ENCODE measurements at places on chromosomes 5 and 9.

DNA sequence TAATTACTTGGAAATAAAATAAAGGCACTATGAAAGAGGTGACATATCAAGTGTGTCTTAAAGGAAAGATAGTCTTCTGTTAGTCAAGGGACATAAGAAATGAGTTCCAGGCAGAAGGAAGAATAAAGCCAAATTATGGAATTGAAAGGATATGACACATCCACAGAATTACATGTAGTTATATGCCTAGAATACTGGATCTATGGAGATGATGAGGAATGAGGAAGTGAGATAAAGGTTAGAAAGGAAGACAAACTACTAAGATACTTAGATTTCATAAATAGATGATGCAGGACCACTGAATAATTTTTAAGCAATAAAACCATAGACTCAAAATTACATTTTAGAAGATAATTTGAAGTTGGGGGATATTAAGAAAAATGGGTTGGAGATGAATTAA, 609.8 kb downstream of the PTPRD start:
- no peak for DNase-seq

GRCh38 chr9:87249029-87249428, 248.6 kb upstream of the DAPK1 start:
- peak; percentile 91 for DNase-seq

DNA sequence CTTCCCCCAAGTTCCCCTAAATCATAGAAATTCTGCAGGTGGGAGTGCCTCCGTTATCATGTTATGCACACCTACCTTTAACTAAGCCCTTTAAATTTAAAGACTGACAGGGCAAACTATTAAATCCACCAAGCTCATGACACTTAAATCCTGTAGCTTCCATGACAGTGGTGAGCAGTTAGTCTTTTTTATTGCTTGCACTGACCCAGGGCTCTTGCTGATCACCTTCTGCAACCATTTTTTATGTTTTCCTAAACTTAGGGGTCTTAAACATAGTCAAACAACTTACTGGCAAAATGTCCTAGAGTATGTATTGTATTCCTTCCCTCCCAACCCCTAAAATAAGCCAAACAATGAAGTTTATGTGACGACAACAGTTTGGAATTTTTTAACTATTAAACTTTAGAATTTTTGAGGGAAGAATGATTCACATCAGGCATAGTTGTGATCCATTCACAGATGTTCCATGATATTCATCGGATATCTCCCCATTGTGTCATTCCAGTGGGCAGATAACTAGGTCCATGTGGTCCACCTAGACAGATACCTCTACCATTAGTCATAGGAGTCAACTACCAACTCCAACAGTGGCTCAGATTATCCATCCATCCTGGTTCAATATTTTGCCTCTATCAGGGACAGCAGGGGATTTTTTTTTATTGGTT, 283.1 kb downstream of the ADAMTS6 start:
- DNase-seq, result peak; percentile 100

GRCh38 chr5:108989761-108990392, 242.2 kb downstream of the FER start:
- peak; percentile 8 for DNase-seq

- DNase-seq, result no peak
These were observed 4.1 kb downstream of the CFAP95 start for GRCh38 chr9:69824499-69825252.

- DNase-seq, result peak; percentile 38
These were observed 97.8 kb downstream of the TSSK1B start for GRCh38 chr5:113336975-113337374.

GRCh38 chr5:102380174-102380573, 84.1 kb upstream of the SLCO4C1 start:
- no peak for DNase-seq

GRCh38 chr9:134495881-134496412, 145.7 kb upstream of the COL5A1 start:
- no peak for DNase-seq

DNA sequence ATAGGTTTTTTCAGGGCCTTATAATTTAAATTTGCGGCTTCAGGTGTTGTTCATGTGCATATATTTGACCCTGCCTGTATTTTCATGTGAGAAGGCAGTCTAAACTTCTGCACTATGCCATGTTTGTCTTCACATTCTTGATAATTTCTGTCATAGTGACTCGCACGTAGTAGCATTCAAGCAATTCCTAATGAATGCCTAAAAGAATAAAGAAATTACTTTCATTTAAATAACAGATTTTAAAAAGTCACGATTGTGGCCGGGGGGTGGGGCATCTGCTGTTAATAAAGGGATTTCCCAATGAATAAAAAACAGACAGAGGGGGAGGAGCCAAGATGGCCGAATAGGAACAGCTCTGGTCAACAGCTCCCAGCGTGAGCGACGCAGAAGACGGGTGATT, 318.0 kb downstream of the ADAMTS6 start:
- DNase-seq, result no peak

- no peak for DNase-seq
These were observed 48.4 kb downstream of the COX7C start for GRCh38 chr5:86665984-86666760.

DNA sequence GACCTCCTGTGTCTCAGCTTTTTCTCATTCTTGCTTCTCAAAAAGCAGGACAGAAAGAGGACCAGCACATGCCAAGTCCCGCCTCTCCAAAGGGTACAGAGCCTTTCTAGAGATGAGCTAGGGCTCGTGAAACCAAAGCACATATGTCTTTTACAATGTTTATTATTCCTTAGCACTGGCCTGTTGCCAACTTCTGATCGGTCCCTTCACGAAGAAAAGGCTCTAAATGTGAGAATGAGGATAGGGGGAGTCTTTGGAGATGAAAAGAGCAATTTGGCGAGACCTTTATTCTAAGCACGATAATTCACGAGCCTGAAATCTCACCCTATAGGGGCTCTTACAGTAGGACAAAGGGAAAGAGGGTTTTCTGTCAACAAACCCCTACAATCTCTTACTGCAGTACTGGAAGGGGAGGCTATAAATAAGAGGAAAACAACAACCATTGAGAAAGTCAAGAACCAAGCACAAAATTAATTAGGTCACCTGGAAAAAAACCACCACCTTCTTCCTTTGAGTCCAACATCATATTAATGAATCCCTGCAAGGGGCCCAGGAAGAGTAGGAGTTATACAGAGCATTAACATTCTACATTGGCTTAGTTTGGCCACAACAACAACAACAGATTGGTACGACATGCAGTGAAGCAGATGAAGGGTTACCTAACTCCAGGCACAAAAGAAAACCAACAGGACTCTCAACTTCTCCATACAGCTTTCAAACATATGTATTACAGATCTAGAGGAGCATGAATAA, 309.5 kb downstream of the PDE4D start:
- no peak for DNase-seq

- DNase-seq, result no peak
These were observed 47.2 kb downstream of the SECISBP2 start for GRCh38 chr9:89365532-89365912.

DNA sequence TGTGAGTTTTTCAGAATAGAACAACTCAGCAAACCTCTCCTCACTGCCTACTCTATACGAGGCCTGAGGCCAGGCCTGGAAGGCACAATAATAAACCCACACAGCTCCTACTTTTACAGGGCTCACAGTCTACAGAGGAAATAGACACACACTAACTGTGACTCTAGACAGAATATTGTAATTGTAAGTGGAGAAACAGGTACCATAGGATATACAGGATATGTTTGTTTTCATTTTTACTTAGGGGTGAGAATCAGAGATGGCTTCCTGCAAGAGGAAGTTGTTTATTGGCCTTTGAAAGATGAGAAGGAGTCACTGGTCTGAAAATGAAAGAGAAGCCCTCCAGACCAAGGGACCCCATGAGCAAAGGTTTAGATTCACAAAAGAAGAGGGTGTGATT, 35.8 kb upstream of the TGFBR1 start:
- no peak for DNase-seq

DNA sequence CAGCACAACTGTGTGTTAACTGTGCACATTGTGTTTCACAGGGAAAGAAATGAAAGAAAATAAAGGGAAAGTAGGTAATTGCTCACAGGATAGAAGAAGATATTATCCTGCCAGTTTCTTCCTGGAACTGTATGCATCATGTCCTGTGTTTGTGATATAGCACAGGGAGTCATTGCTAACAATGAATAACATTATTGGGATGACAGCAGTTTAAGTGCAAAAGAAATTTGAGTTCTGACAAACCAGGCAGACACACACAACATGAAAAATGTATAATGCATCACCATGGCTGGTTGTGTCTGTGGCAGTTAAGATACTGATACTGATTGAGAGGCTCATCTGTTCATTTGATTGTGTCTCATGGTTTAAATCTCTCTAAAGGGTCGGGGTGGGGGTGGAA, 145.4 kb downstream of the SPATA31D1 start:
- peak; percentile 11 for DNase-seq

- DNase-seq, result no peak
These were observed 45.9 kb downstream of the KCNN2 start for GRCh38 chr5:114407783-114408182.

- DNase-seq, result no peak
These were observed 31.0 kb upstream of the GZMA start for GRCh38 chr5:55071413-55071812.

- DNase-seq, result no peak
These were observed 138.5 kb upstream of the ERCC6L2 start for GRCh38 chr9:95736891-95737522.

GRCh38 chr9:37229882-37230482, 109.6 kb downstream of the ZCCHC7 start:
- DNase-seq, result no peak

DNA sequence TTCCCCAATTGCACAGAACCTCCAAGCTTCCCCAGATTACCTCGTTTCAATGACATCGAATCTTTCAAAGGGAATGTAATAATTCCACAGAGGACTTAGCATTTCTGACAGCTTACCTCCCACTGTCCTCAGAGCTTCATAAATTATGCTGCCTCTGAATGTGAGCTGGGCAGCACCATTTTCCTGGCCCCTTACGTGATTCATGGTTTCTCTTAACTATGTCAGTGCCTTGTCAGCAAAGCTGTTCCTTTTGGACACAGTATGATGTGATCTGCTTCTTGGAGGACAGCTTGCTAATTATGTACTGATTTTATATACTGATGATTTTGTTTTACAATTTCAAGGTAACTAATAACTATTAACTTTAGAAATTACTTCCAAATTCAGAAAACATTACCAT, 27.7 kb upstream of the SSBP2 start:
- DNase-seq, result no peak

DNA sequence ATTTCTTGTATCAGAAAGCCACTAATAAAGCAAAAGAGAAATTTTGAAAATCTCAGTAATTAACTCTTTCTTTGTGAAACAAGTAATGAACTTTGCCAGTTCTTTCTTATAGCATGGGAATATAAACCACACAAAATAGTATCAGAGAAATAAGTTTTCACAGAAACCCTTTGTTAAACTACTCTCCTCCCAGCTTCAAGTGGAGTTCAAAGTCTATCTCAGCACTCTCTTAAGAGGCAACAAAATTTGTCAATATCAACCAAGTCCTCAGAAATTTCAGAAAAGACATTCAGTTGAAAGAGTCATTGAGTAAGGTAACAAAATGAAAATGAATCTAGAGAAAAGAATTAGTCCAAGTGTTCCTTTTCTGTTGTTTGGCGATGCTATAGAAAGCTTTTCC, 89.3 kb downstream of the NTRK2 start:
- no peak for DNase-seq

GRCh38 chr5:13740471-13740870, 204.0 kb downstream of the DNAH5 start:
- peak; percentile 48 for DNase-seq

DNA sequence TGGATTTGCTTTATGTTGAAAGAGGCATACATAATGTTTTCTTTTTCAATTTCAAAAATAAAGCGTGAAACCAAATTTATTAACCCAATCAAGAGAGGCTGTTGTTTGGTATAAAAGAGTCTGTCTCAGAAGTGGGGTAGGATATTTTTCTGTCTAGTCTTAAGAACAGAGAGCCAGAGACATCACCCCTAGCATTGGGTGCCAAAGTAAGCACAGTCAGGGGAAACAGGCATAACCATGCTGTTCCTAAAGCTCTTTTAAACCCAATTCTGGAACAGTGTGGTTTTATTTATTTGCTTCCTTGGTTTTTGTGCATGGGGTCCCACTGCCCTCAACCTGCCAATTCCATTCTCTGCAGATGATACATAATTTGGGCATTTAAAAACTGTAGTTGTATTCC, 88.2 kb downstream of the UBE2R2 start:
- DNase-seq, result no peak

Data from foreskin keratinocyte (primary cell).